A549 treated with Hydrocortisone at 1 μM for 4 hours (cell line): ENCODE measurements at places on chromosomes 1 and 21. TPM values are rescaled to one million over a fixed set of nuclear protein-coding genes. Genes with fewer than 3 reads are reported as not detected.

Gene LINGO4
- total RNA-seq, result not detected in 5 replicates

Gene CFAP107
- not detected in 5 replicates for total RNA-seq

Gene HLX
- total RNA-seq, result 3.3 to 5.6 TPM (median 3.6 TPM) in 5 replicates

Gene RGSL1
- total RNA-seq, result not detected in 5 replicates

Gene LCE3D
- total RNA-seq, result 2.6 to 3.6 TPM (median 3.1 TPM) in 5 replicates

Gene INAVA
- total RNA-seq, result 39.8 to 52.8 TPM (median 45.0 TPM) in 5 replicates

Gene EVI5
- total RNA-seq, result 4.5 to 10.4 TPM (median 6.5 TPM) in 5 replicates

Gene MPL
- total RNA-seq, result 0.17 to 0.22 TPM (median 0.21 TPM) in 3 of 5 replicates, not detected in the others

Gene PTPRF
- 73.3 to 110 TPM (median 95.8 TPM) in 5 replicates for total RNA-seq

Gene CYB5RL
- total RNA-seq, result 2.7 to 3.6 TPM (median 3.1 TPM) in 5 replicates

Gene SPAG17
- total RNA-seq, result not detected in 5 replicates

Gene LRRC38
- total RNA-seq, result 0.05 to 0.08 TPM in 2 of 5 replicates, not detected in the others

Gene BCAS2
- 24.7 to 29.4 TPM (median 25.8 TPM) in 5 replicates for total RNA-seq

Gene ARHGEF2
- total RNA-seq, result 27.6 to 42.5 TPM (median 34.0 TPM) in 5 replicates

Gene PPOX
- total RNA-seq, result 12.7 to 17.2 TPM (median 16.4 TPM) in 5 replicates
